GDM1 (cell line): ENCODE measurements at places on chromosomes 4 and X.

- no peak for DNase-seq
These were observed 23.9 kb upstream of the CENPU start for GRCh38 chr4:184757810-184758209.

- DNase-seq, result no peak
These were observed 51.8 kb downstream of the LDB2 start for GRCh38 chr4:16846540-16847117.

DNA sequence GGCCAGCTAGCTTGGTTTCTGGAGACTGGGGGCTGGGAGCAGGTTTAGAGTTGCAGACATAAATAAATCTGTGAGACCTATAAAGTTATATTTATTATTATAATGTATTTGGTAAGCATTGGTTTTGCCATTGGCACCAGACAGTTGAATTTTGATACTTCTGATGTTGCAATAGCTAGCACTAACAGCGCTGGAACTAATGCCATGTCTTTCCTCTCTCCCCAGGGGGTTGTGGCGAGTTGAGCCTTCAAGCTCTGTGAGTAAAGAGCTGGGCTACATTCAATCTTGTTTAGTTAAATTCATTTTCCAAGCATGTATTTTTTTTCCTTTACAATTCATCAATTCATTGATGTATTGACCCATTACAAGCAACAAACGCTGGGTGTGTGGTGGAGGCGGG lies 358.7 kb upstream of the NR3C2 start:
- DNase-seq, result no peak

GRCh38 chrX:24178441-24178840 lies 28.9 kb downstream of the ZFX start:
- no peak for DNase-seq

- DNase-seq, result no peak
These were observed 75.7 kb upstream of the ARHGAP24 start for GRCh38 chr4:85399270-85399669.

- no peak for DNase-seq
These were observed 135.0 kb downstream of the RAB28 start for GRCh38 chr4:13349096-13349495.

DNA sequence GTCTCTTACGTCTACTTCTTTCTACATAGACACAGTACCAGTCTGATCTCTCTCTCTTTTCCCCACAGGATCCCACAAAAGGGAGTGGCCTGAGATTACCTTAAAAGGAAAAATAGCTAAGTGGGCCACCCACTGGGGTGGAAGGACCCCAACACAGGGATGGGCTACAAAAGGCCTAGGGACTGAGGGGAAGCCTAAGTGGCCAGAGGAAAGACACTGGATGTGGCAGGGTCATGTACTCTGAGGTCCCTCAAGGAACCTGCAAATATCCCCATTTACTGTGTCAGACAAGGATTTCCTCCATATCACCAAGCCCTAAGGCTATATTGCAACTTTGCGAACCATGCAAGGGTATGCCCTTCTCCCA lies 6.5 kb upstream of the PRDX4 start:
- DNase-seq, result no peak

GRCh38 chrX:102958794-102959193 lies 21.7 kb downstream of the RAB40AL start:
- no peak for DNase-seq

DNA sequence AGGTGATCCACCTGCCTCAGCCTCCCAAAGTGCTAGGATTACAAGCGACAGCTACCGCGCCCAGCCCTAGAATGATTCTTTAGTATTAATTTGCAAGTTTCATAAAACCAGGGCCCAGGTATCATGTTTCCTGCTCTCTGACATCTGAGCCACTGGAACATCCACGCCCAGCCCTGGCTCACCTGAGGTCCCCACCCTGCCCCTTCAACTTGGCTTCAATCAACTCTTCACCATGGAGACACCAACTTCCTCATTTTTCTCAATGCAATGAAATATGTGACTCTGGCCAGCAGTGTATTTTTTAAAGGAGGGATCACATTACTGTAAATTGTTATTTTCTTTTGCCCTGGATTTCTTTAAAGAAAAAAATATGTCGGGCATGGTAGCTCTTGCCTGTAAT lies 3.9 kb downstream of the PRSS12 start:
- no peak for DNase-seq

- no peak for DNase-seq
These were observed 663.4 kb downstream of the RAPGEF2 start for GRCh38 chr4:159766241-159766640.

DNA sequence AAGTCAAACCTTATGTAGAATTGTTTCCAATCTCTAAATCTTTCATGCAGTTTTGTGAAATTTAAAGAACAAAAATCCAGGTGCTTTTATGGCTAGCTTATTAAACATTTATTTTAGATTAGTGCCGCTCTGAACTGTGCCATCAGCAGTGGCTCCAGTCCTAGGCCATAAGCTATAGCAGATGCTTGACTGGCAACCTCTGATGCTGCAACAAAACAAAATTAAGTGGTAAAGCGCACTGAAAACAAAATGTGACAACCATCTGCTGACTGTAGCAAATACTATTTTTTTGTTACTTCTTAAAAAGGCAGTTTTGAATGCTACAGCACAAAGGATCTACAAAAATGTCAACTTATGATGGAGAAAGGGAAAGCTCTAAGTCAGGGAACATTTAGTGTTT lies 237.4 kb downstream of the DCLK2 start:
- no peak for DNase-seq

DNA sequence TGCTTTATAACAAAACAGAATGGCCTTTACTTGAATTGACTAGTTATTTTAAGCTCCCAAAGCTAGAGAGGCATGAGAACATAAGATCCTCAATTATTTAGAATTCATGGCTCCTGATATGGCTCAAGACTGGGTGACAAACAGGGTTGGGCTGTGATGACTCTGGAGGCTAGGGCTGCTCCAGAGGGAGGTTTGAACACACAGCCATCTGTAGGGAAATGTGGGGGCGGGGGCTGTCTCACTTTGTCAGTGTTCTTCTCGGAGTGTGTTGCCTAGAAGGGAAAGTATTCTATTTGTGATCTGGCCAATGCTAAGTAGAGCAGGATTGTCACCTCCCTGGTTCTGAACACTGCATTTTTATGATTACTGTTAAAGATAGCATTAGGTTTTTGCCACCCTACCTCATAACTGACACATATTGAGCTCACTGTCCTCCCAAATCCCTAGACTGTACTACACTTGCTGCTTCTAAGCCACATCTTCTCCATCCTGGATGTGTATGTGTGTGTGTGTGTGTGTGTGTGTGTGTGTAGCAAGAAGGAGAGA lies 45.9 kb downstream of the VSIG4 start:
- no peak for DNase-seq
